ENCODE measurements at places on chromosomes 16 and 17. TPM values are rescaled to one million over a fixed set of nuclear protein-coding genes. Genes with fewer than 3 reads are reported as not detected.
A peak's percentile ranks its signal among the peaks of the same experiment; 100 is the strongest.

- no peak for DNase-seq
These were observed 9.4 kb downstream of the CCDC182 start for GRCh38 chr17:57735707-57736106.

DNA sequence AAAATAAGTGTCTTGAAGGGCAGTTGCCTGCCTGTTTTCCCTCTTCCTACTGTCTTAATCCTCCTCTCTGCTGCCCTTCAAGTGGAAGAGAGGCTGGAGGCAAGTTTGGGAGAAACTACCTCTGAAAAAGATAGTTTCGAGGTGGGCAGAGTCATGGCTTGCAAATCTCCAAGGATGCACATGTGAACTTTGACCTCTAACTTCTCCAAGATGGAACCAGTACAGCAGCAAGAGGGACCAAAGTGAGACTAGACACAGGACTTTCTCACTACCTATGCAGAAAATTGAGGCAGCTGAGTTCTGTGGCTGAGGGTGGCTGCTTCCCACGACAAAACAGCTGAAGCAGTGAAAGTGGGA is 887 bp upstream of the KCNH4 start:
- DNase-seq, result no peak

DNA sequence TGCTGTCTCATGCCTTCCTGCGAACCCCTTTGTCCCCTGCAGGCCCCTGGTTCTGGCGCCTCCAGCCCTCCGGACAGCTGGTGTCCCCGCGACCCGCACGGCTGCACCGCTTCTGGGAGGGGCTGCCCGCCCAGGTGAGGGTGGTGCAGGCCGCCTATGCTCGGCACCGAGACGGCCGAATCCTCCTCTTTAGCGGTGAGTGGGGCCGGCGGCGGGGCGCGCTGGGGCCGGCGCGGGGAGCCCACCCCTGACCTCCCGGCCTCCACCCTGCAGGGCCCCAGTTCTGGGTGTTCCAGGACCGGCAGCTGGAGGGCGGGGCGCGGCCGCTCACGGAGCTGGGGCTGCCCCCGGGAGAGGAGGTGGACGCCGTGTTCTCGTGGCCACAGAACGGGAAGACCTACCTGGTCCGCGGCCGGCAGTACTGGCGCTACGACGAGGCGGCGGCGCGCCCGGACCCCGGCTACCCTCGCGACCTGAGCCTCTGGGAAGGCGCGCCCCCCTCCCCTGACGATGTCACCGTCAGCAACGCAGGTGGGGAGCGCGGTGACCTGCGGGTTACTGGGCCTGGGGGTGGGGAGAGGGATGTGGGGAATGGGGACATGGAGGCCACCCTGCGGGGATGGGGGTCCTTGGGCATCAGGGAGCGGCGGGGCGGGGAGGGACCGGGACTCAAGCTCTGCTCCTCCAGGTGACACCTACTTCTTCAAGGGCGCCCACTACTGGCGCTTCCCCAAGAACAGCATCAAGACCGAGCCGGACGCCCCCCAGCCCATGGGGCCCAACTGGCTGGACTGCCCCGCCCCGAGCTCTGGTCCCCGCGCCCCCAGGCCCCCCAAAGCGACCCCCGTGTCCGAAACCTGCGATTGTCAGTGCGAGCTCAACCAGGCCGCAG is 7.1 kb upstream of the IL32 start:
- no peak for DNase-seq

Gene PMFBP1
- total RNA-seq, result 4.0 TPM

DNA sequence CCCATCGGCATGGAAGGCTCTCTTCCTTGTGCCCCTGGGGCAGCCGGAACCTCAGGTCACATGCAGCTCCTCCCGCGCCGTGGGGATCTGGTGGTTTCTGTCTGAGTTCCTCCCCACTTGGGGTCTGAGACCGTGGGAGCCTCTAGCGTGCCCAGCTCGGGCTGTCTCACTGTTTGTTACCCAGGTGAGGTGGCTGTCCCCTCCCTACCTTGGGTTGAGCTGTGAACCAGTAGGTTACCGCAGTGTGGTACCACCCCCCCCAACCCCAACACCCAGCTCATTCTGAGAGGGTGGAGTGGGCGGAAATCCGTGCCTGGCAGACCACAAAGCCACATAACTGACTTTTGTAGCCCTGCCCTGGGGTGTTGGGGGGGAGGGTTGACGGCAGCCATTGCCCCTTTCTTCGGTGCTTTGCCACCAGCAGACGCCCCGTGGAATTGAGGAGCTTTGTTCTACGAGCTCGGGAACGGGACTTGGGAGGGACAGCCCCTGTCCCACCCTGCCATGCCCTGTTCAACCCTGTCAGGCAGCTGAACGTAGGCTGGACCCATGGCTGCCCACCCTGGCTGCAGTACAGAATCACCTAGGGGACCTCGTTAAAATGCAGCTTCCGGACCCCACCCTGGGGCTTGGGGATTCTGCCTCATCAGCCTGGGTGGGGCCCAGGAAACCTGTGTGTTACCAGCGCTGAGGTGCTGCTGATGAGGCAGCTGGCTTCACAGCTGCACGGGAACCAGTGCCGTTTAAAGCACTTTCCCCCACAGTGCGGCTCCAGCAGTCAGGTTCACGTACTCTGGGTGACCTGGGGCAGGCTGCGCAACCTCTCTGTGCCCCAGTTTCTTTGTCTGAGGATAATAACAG is 18.5 kb downstream of the RAP1GAP2 start:
- DNase-seq, result no peak

- DNase-seq, result no peak
These were observed 10.4 kb downstream of the GPATCH8 start for GRCh38 chr17:44492706-44493272.

GRCh38 chr17:77828749-77829539 is 129.6 kb upstream of the TNRC6C start:
- DNase-seq, result no peak

DNA sequence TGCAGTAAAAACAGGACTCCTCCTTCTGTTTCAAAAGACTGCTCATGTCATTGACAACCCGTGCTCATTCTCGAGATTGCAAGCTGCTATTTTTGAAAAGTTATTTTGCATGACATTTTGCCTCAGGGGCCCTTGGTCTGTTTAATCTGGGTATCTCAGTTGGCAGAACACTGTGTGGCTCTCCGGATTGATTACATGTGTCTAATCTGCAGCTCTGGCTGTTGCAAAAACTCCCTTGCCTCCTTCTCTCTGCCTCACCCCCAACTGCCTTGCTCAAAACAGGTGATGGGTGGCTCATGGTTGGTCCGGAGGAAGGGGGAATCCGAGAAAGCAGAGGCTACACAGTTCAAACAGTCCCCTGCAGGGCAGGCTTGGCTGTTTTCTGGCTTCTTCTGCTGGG is 25.3 kb downstream of the GINS3 start:
- DNase-seq, result no peak

- peak; percentile 90 for DNase-seq
These were observed 16.5 kb downstream of the CCDC102A start for GRCh38 chr16:57519796-57520360.

Gene HYDIN
- 7.5 TPM for total RNA-seq

- no peak for DNase-seq
These were observed 7.0 kb downstream of the PRR29 start for GRCh38 chr17:64004903-64005733.

DNA sequence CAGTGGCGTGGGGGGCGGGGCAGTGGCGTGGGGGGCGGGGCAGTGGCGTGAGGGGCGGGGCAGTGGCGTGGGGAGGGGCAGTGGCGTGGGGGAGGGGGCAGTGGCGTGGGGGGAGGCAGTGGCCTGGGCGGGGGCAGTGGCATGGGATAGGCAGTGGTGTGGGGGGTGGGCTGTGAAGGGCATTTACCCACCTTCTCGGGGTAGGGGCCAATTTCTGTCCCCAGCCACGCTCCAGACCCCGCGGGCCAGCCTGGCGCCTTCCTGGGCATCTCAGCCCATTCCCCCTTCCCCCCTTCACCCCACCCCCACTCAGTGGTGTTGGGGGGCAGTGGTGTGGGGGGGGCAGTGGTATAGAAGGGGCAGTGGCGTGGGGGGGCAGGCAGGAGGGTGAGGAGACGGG is 92.7 kb downstream of the LITAF start:
- DNase-seq, result no peak

DNA sequence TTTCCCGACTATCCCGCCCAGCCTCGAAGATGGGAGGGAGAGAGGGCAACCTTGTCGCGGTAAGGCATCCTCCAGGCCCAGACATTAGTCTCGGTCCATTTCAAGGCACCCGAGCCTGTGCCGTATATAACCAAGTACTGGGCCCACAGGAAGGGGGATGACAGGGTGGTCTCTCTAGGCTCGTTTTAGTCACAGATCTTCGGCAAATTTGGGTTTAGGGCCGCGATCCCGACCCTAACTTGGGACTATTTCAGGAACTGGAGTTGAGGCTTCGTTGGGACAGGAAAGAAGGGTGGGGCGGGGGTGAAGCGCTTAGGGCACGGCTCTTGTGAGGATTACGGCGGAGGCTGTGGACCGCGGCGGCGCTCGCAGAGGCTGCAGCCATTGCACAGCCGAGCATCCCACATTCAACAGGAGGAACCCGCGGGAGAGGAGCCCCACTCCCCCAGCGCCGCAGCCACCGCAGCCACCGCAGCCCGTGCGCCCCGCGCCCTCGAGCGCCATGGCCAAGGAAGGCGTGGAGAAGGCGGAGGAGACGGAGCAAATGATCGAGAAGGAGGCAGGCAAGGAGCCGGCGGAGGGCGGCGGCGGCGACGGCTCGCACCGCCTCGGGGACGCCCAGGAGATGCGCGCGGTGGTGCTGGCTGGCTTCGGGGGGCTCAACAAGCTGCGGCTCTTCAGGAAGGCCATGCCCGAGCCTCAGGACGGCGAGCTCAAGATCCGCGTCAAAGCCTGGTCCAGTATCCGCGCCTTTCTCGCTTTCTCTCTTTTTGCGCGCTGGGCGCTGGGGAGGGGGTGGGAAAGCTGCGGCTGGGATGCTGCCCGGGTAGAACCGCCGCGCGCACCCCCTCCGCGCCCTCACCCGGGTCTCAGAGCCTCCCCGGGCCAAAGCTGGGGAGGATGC is at the start of gene VAT1L:
VAT1L (plus strand) TSS at position 384 of the 904 bp plus-strand sequence; CDS start at position 503, 119 bp downstream.
- DNase-seq, result peak; percentile 47

GRCh38 chr17:27320222-27320560 is 26.3 kb downstream of the WSB1 start:
- DNase-seq, result no peak

DNA sequence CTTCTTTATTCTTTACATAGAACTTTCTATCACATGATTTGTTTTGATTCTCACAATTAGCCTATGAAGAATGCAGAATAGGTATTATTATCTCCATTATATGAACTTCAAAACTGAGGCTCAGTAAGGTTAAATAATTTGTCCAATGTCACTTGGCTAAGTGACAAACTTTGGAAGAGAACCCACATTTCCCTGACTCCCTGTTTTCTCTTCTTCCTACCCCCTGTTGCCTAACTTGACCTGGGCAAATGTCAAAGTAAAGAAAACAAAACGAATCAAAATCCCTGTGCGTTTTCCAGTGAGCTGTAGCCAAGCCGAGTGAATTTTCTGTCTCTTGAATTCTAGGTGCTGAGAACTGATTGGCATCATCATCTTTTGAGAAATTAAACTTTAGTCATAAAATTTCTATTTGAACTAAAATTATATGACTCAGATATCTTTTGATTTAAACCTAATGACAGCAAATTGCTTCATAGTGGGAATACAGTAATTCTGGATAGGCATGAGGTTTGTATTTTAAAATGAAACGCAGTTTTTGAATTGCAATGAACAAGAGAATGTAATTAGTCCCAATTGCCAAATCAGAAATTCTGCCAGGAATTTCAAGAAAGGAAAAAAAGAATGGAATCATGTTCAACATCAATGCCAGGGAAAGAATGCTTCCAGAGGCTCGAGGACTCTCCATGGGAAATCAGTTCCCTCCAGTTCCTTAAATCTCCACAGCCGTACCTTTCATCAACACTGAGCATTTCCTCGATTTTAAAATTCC is 4.6 kb upstream of the NACA2 start:
- DNase-seq, result no peak

DNA sequence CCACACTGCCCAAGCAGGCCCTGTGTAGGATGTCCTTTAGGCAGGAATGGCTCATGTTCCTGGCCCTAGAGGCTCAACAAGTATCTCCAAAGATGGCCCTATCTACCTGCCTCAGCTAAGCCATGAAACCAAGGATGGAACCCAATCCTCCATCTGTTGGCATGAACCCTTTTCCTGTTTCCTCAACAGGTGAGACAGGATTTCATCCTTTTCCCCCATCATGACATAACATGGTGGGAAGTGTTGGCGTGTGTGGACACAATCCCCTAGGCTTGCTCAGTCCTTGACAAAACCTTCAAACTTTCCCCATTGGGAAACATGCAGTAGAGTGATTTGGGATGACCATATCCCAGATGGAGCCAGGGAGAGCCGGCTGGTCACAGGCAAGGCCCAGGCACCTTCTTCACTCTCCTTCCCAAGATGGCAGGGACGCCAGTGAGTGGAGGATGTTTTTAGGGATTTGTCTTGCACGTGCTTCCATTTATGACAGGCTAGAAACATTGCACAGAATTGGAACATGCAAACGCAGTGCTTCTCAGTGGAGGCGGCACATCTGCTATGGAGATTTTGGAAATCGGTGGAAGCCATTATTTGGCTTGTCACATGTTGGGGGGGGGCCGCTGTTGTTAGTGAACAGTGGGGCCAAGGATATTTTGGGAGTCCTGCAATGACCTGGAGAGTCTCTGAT is 77.0 kb downstream of the MYH11 start:
- no peak for DNase-seq

- DNase-seq, result no peak
These were observed 18.3 kb downstream of the VPS53 start for GRCh38 chr17:696369-696768.

- peak; percentile 43 for DNase-seq
These were observed 674 bp downstream of the ZNF821 start for GRCh38 chr16:71883168-71883848.

Gene TSPAN10
- 1.6 TPM for total RNA-seq

GRCh38 chr17:34879146-34879545 is 82.1 kb downstream of the CCT6B start:
- DNase-seq, result no peak

GRCh38 chr17:36089888-36090836 is at the start of gene CCL3:
CCL3 (minus strand) TSS chr17:36090143; CDS start chr17:36090058, 85 bp downstream.
- no peak for DNase-seq

GRCh38 chr17:57606111-57606875 is 138.8 kb downstream of the CCDC182 start:
- no peak for DNase-seq

Gene SMARCE1
- total RNA-seq, result 240 TPM

DNA sequence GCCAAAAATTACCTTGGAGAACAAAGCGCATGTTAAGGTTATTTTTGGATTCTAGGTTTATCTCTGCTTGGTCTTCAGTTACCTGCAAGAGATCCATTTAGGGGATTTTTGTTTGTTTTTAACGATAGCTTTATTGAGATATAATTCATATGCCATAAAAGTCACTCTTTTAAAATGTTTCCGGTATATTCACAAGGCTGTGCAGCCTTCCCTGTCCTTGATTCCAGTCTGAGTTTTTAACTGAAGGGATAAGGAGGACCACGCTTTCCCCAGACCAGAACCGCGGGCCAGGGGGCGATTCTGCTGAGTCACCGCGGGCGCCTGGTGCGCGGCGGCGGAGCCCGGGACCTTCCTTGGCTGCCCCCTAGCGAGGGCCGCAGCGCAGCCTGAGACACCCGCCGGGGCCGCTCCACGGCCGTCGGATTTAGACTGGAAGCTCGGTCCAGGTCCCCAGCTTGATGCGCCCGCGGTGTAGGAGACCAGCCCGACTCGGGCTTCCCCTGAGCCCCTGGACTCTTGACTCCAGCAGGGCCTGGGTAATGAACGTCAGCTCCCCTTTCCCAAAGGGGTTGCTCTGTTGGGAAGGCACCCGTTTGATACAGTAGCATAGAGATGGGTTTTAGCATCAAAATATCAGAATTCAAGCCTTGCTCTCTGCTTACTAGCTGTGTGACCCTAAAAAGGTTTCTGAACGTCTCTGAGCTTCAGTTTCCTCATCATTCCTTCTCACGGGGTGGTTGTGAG is 50.0 kb upstream of the STH start:
- DNase-seq, result peak; percentile 76

Gene MMD
- total RNA-seq, result 46.6 TPM

GRCh38 chr17:2020721-2021120 is 4.4 kb downstream of the RTN4RL1 start:
- no peak for DNase-seq
